ENCODE measurements at places on chromosomes 5 and 9.

- no peak for DNase-seq
Measured at GRCh38 chr9:92392690-92393089, 11.7 kb downstream of the OGN start.

- peak; percentile 54 for DNase-seq
Measured at GRCh38 chr9:104091708-104092107, 2.4 kb upstream of the SMC2 start.

DNA sequence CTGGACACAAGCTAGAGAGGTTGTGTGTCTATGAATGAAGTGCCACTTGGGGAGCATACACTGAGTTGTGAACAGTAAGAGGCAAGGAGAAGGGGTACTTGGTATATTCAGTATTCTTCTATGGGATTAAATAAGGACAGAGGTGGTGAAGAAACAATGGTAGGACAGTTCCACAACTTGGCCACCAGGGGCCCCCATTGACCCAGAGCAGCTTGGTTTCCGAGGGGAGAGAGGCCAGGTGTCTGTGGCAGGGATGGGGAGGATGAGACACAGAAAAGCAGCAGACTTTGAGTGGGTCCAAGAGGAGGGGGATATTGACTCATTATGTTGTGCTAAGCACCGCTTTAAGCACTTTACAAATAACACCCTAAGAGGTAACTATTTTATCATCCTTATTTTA, 220.6 kb downstream of the MELK start:
- no peak for DNase-seq

DNA sequence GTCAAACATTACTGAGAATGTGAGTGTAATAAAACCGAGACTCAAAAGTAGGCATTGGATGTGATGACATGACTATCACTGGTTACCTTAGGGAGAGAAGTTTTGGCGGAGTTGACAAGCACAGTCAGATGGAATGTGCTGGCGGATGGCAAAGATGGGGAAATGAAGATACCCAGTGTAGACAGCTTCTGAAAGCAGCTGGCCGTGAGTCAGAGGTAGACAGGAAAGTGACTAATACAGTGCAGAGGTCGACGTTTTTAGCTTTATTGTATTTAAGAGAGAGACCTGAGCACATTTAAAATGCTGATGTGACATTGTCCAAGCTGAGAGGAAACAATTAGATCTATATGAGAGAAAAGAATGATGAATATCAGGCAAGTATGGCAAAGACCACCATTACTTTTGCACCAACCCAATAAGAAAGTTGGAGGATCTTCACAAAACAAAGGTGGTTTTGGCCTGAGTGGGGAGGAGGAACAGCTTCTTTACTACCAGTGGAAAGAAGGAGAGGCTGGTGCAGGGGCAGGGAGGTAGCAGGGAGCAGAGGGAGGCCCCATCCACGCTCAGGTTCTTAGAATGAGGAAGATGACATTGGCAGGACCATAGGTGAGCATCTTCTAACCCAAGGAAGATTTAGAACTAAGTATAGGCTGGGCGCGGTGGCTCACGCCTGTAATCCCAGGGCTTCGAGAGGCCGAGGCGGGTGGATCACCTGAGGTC, 36.7 kb upstream of the KCNIP1 start:
- peak; percentile 61 for DNase-seq

DNA sequence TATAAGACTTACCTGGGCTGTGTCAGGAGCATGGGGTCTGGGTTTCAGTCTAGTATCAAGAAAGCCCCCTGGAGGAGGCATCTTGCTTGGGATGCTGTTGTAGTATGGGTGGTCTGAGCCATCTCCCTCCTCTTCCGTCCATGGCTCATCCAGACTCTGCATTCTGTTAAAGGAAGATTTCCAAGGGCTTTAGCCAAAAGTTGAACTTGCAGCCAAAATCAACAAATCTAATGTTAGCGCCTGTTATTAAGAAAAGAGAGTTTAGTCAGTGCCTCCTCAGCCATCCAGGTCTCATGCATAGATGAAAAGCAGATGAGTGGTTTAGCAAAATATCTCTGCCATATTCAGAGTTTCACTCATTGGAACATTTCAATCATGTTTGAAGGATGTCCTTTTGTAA, 55.6 kb downstream of the S1PR3 start:
- no peak for DNase-seq

All from CD4-positive, CD25-positive, alpha-beta regulatory T cell (primary cell).